NT2/D1 (cell line): ENCODE measurements at places on chromosomes 7 and 10.
A peak's percentile ranks its signal among the peaks of the same experiment; 100 is the strongest.

- DNase-seq, result no peak
Measured at GRCh38 chr10:84012831-84013458, 126.4 kb upstream of the GHITM start.

DNA sequence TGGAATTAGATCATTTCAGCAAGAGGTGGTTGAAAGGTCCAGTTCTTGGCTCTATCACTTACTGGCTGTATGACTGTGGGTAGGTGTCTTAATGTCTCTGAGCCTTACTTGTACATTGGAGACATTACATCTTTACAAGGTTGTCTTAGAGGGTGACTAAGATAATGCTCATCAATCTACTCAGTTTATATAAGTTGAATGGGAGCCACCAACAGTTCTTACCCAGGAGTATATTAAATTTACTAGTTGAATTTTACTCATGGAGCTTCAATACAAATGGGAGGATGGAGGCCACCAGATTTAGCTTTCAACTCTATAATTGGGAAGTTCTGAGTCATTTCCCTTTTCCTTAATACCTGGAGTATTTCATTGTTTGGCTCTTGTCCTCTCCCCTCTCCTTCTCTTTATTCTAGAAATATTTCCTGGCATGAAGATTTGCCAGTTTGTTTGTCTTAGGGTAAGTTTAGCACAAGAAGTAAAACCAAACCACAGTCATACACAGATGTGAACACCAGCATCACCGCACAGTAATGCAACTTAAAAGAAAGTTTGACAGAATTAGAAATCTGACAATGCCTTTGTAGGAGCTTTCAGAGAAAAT, 222.8 kb downstream of the LRMDA start:
- DNase-seq, result no peak

DNA sequence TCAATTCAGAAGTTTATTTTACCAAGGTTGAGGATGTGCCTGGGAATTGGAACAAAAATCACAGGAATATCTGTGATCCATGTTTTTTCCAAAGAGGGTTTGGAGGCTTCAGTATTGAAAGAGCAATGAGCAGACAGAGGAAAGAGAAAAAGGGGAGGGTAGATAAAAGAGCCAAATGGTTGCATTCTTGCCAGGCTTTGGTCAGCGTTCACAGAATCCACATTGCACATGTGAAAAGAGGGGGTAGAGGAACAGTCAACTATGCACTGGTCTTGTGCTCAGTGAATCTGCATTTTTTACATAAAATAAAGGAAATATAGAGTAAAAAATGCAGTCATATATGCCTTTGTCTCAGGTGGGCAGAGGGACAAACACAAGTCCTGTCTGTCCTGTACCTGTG, 20.6 kb upstream of the ERCC6 start:
- no peak for DNase-seq

GRCh38 chr7:82624337-82624736, 180.8 kb upstream of the CACNA2D1 start:
- DNase-seq, result no peak

- peak; percentile 87 for DNase-seq
Measured at GRCh38 chr7:73667344-73668102, at the start of gene VPS37D. VPS37D (plus strand) TSS chr7:73667831; CDS start chr7:73667959, 128 bp downstream.

- no peak for DNase-seq
Measured at GRCh38 chr7:24705461-24705954, 51.8 kb downstream of the GSDME start.

- DNase-seq, result no peak
Measured at GRCh38 chr7:15584575-15584974, 22.8 kb upstream of the AGMO start.

GRCh38 chr7:157930441-157930840, 593.6 kb downstream of the DNAJB6 start:
- DNase-seq, result no peak

DNA sequence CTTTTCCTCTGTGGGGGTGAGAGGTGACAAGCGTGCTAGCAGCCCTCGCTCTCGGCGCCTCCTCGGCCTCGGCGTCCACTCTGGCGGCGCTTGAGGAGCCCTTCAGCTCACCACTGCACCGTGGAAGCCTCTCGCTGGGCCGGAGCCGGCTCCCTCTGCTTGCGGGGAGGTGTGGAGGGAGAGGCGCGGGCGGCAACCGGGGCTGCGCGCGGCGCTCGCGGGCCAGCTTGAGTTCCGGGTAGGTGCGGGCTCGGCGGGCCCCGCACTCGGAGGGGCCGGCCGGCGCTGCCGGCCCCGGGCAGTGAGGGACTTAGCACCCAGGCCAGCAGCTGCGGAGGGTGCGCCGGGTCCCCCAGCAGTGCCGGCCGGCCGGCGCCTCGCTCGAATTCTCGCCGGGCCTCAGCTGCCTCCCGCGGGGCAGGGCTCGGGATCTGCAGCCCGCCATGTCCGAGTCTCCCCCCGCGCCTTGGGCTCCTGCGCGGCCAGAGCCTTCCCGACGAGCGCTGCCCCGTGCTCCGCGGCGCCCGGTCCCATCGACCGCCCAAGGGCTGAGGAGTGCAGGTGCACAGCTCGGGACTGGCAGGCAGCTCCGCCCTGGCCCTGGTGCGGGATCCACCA, 352.8 kb upstream of the PODXL start:
- no peak for DNase-seq

DNA sequence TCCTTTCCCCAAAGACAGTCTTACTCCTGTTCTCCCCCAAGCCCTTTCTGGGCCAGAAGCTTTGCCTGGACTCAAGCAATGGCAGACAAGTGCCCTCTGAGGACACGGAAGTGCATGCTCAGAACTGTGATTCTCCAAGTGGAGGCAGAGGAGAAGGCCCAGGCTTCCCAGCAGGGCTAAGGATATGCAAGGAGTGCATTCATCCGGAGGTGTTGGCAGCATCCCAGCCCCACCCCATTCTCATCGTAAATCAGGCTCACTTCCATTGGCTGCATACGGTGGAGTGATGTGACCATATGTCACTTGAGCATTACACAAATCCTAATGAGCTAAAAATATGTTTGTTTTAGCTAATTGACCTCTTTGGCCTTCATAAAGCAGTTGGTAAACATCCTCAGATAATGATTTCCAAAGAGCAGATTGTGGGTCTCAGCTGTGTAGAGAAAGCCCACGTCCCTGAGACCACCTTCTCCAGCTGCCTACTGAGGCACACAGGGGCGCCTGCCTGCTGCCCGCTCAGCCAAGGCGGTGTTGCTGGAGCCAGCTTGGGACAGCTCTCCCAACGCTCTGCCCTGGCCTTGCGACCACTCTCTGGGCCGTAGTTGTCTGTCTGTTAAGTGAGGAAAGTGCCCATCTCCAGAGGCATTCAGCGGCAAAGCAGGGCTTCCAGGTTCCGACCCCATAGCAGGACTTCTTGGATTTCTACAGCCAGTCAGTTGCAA, 1.4 kb upstream of the RBP3 start:
- no peak for DNase-seq

DNA sequence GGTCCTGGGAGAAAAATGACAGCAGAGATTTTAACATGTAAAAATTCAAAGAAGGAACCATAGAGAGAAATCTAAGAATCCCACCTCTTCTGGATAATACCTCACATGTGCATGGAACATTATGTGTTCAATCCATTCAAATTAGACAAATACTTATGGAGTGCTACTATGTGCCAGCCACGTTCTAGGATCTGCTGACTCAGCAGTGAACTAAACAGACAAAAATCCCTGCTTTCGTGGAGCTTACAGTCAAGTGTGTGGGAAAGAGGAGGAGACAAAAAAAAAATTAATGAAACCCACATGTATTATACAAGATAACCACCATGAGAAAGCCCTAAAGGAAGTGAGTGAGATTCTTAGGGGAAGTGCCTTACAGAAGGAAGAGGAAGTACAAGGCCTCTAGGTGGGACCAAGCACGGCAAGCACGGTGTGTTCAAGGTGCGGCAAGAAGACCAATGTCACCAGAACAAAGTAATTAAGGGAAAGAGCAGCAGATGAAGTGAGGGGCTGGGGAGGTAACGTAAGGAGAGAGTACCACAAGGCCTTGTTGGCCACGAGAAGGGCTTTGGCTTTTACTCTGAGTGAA, 71.0 kb downstream of the SLC25A13 start:
- DNase-seq, result no peak

GRCh38 chr7:44262031-44262430, 61.3 kb downstream of the YKT6 start:
- DNase-seq, result no peak

DNA sequence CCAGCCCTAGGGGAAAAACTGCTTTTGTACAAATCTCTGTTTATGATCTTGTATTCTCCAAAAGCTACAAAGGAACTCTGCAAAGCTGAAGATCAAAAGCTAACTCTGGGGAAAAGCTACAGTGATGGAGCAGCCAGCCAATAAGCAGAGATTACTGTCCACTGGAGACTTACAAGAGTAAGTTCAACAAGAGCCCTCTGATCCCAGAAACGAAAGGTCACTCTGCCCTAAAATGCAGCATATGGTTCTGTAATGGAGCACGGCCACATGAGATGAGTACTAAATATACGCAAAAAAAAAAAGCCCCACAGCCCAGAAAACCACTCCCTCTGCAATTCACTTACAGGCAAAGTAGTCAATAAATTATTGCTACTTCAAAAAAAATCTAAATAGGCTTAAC, 60.1 kb downstream of the ERCC6 start:
- DNase-seq, result no peak

GRCh38 chr10:94416896-94417295, 14.6 kb downstream of the TBC1D12 start:
- no peak for DNase-seq

GRCh38 chr7:115267503-115267902, 345.6 kb downstream of the MDFIC start:
- DNase-seq, result no peak

GRCh38 chr7:1293950-1294411, 61.3 kb downstream of the UNCX start:
- no peak for DNase-seq

GRCh38 chr7:46848311-46848710, 733.6 kb downstream of the TNS3 start:
- no peak for DNase-seq

- DNase-seq, result no peak
Measured at GRCh38 chr7:1302936-1303335, 70.3 kb downstream of the UNCX start.

- no peak for DNase-seq
Measured at GRCh38 chr10:60809157-60809556, 30.9 kb downstream of the CDK1 start.

DNA sequence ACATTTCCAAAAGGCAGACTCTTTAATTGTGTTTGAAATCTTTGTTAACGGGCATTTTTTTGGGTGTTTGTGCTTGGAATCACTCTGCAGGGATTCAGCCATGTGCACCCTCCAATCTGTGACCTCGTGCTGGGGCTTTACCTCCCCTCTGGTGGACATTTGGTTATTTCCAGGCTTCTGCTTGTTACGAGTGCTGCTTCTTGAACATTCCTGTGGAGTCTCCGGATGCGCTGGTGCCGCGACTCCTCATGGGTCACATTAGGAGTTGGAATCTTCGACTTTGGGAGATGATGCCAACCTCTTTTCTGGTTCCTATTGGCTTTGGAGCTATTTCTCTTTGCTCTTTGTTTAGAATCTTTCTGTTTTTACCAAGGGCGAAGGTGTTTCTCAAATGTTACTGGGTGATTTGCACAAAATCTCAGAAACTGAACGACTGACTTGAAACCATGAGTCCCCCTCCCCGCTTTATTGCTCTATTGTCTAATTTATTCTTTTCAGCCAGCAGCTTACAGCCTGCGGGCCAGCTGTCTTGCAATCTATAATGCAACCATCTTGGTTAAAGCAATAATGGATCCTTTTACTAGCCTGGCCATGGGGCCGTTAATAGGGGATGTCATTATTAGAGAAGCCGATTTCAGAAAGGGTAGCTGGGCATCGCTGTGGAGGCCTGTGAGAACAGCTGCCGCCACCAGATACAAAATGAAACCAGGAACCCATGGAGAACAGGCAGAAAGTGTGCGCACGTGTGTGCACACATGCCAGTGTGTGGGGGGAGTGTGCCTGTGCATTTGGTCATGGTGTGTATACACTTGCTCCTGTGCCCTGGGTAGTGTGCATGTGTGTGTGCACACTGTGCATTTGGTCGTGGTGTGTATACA, 9.9 kb upstream of the DPYSL4 start:
- no peak for DNase-seq

DNA sequence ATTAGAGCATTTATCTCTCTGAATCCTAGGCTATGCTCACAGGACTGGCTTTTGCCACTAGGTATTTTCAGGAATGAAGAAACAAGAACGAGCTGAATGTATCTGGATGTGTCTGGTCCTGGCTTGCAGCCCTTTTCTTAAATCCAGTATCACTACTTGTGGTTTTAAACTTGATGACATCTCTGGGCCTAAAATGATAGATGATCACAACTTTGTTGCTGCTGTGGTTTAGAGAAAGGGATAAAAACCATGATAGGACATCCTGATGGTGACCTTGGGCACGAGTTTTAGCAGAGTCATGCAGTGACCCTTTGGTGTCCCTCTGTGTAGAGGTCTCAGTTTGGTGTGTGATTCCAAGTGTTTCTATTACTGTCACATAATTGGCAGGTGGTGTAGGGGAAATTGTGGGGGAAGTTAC, 31.7 kb upstream of the SEMA3C start:
- DNase-seq, result no peak

DNA sequence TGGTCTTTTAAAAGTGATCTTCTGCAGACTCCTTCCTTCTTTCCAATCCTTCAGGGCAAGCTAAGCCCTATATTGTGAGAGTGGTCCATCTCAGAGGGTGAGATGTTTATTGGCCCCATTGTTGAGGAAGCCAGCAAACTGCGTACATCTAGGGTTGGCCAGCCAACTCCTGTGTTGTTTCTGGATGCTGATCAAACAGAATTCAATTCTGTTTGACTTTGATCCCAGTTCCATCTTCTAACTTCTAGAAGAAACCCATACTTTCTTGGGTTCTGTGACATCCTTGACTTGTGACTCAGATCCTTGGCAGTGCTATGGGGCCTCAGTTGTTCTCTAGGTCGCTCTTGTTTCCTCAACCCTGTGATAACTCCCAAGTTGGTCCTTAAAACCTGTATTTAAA, 116.2 kb downstream of the LSMEM1 start:
- no peak for DNase-seq

DNA sequence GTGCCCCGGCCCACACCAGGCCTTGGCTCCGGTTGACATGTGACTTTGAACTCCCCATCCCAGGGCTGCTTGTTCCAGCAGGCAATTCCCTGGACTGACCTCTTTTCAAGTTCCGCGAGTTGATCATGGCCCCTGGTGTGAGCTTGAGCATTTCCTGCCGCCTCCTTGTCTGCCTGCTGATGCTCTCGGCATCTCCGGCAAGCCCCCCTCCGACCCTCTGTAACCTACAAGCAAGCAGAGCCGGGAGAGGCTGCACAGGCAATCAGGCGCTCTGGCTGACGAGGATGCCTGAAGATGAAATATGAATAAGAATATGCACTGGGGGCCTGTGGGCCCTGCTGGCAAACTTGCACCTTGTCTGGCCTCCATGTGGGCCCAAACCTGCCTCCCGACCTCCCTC, 304.9 kb upstream of the MKI67 start:
- DNase-seq, result no peak

DNA sequence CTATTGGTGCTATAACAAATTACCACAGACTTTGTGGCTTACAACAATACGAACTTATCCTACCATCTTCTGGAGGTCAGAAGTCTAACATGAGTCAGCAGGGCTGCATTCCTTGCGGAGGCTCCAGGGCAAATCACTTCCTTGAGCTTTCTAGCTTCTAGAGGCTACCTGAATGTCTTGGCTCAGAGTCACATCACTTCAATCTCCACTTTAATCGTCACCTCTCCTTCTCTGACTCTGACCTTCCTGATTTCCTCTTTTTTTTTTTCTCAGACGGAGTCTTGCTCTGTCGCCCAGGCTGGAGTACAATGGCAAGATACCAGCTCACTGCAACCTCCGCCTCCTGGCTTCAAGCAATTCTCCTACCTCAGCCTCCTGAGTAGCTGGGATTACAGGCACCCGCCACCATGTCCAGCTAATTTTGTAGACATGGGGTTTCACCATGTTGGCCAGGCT, 44.6 kb upstream of the ANAPC16 start:
- DNase-seq, result peak; percentile 3

- DNase-seq, result no peak
Measured at GRCh38 chr10:3312403-3312940, 139.9 kb upstream of the PITRM1 start.
